ENCODE measurements at places on chromosomes 2 and 18.
A peak's percentile ranks its signal among the peaks of the same experiment; 100 is the strongest.

GRCh38 chr2:238134393-238134785 is 4.1 kb upstream of the KLHL30 start:
- DNase-seq, result no peak

DNA sequence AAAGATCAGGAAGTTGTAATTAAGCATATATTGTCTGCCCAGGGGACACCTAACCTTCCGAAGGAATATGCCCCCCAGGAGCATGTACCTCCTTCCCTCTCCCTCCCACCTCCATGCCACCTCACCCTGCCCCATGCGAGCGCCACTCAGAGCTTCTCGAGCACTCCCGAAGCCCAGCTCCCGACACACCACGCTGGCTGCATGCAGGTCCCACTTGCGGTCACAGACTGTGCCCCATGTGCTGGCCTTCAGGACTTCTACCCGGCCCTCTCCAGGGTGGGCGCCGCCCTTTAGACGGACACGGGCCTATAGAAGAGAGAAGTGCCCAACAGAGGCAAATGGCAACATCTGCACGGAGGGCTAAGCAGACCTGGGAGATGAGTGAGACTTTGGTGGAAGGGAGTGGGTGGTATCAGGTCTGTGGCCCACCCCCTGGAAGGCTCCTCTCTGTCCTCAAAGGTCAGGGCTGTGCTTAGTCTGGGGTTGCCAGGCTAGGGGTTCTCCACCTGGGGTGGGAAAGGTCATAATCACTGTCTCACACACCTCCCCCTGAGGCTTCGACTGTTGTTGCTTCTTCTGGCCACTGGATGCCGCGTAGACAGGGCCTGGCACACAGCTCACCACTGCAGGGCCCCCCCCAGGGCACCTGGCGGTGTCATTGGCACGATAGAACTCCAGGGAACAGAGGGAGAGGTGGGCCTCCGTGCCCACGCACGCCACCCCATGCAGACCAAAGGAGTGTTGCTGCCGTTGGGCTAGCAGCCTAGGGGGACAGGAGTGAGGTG is 6.6 kb downstream of the HTRA2 start:
- DNase-seq, result no peak

DNA sequence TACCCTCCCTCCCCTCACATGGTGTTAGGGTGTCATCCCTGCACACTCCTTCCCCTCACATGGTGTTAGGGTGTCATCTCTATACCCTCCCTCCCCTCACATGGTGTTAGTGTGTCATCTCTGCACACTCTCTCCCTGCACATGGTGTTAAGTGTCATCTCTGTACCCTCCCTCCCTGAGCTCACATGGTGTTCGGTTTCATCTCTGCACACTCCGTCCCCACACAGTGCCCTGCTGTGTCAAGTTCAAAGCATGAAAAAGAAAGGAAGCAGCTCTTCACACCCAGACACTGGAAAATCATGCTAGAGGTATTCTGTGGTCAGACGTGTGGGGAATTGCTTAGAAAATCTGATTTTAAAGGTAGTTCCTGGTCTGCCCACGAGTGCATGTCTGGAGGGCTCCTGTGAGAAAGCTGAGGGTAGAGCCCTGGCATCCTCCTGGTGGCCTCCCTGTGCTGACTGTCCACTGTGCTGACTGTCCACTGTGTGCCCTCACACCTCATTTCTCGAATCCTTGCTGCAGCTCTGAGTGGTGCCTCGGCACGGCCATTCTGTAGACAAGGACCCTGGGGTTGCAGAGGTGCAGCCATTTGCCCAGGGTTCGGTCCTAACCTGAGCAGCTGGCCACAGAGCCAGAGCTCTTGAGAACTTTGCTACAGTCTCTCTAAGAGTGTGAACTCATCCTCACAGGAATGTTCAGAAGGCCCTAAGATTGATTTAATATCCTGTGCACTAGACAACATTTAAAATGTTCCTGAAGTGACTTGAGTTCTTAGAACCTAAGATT is 69.1 kb upstream of the NFATC1 start:
- DNase-seq, result peak; percentile 9

GRCh38 chr18:52567360-52567759 is 227.4 kb downstream of the DCC start:
- DNase-seq, result peak; percentile 19

DNA sequence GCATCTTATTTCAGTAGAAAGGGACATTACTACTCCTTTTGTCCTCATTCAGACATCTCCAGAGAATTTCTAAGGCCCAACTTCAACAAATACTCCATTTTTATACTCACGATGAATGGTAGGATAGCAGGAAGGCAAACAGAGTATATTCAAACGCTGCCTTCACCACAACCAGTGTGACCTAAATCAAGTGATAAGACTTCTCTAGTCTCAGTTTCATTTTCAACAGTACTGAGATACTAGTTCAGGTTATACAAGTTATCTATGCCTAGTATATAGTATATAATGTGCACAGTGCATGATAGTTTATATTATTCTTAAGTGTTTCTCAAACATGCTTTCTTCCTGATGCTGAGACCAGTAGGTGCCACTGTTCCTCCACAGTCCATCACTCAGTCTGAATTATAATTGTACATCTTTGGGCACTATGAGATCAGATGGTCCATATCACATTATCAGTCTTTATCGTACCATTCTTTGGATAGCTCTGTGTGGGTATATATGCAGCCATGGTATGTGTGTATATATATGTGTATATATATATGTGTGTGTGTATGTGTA is 66.3 kb upstream of the RPE start:
- DNase-seq, result no peak

DNA sequence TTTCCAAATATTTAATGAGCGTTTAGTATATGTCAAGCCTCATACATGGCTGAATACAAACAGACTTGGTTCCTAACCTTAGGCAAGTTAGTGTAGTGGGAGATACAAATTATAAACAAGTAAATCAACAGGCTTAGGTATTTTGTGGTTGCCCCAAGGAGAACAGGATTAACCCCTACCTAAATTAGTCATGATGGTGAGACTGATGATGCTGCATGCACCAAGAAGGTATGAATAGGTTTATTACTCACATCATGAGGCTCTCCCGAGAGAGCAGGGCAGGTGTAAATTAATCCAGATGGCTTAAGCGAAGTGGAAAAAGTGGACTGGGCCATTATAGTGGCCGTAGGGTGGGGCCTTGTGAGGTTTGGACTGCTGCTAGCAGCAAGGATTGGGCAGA is 118.1 kb upstream of the GCFC2 start:
- no peak for DNase-seq

DNA sequence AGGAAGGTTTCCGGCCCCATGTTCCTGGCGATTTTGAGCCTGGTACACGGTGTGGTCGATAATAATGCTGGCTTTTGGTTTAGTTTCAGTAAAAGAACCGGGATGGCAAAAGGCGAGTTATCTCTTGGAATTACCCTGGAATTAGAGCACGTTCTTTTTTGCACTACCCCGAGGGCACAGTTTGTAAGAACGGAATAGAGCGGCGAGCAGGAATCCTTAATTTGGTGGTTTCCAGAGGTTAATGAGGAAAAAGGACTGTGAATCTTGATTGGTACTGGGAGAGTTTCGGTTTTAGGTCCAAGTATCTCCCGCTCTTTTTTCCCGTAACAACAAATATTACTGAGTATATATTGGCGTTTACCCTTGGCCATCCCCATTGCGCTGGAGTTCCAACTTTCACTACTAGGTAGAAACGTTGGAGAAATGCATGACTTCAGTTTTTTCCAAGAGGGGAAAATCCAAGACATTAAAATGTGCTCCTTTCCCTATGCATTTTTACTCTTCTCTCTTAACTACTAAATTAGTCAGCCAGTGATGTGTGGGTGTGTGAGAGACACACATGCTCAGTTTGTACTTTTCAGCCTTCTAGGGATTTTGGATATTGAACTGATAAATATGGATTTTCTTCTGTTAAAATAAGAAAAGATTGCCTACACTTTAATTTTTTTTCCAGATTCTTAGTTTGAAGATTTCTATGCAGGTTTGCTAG is 160.8 kb downstream of the AGPS start:
- no peak for DNase-seq

DNA sequence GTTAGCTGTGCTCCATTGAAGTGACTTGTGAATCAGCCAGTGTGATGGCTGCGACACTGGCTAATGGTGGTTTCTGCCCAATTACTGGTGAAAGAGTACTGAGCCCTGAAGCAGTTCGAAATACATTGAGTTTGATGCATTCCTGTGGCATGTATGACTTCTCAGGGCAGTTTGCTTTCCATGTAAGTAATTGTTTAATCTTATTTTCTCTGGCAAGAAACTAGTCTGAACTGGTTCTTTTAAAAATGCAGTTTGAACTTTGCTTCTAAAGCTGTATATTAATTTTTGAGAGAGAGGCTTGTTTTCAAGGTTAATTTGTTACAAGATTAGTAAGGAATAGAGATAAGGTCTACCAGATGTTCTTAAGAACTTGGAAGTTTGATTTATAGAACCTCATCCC is 46.7 kb downstream of the GLS start:
- no peak for DNase-seq

GRCh38 chr2:46068636-46069035 is 228.6 kb upstream of the EPAS1 start:
- DNase-seq, result no peak

GRCh38 chr2:11974573-11974972 is 228.1 kb downstream of the LPIN1 start:
- DNase-seq, result no peak

DNA sequence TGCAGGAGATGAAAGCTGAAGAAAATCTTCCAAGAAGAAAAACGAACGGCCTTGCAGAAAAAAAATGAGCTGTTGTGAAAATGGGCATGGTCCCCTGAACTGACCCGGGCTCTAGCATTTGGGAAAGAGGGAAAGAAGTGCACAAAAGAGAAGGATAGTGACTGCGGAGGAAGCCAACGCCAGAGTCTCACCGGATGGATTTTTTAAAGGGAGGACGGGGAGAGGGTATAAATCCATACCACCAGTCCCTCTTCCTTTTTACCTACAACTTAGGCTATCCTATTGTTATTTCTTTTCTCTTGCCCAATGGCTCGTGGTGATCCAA is 601 bp downstream of the WDR35 start:
- DNase-seq, result no peak

DNA sequence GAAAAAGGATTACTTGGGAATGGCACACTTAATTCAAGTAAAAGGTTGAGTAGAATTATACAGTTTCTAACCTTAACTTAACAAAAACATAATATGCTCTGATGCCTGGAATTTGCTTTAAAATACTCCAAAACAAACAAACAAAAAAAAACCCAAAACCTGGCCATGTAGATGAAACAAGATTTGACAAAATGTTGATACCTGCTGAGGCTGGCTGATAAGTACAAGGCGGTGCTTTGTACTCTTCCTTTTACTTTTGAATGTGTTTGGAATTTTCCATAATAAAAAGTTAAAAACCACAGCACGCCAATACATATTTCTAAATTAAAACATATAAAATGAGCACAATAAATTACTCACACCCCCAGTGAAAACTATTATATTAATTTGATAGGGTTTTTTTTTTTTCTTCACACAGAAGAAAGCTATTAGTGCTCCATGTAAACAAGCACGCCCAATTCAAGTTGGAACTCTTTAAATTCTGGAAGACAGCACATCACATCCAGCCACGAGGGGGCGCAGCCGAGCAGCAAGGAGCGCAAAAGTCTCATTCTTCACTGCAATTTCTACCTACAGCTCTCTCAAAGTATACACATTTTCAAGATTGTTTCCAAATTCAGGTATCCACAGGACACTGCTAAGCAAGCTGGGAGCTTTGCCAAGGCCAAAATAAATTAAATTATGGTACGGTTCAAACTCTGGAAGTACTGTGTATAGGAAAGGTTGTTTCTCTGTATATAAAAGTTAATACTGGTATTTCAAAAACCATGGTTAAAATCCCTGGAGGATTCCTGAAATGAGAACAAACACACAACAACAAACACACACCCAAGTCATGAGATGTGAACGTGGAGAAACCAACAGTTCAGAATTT is 7.5 kb downstream of the SERTAD2 start:
- peak; percentile 55 for DNase-seq

DNA sequence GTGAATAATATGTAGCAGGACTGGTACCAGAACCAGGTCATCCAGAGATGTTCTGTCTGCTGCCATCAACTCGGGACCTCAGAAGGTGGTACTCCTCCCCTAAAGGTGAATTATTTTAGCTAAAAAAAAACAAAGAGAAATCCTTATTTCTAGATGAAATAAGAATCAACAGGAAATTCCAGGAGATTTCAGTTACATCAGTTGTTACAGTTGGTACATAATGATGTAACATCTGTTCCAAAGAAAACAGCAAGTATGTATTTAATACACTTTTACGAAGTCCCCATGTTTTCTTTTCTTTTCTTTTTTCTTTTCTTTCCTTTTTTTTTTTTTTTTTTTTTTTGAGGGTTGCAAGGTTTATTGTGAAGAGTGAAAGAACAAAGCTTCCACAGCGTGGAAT is 33.6 kb upstream of the CD28 start:
- DNase-seq, result no peak

- no peak for DNase-seq
Observed at GRCh38 chr2:144374163-144374661, 145.7 kb downstream of the ZEB2 start.

DNA sequence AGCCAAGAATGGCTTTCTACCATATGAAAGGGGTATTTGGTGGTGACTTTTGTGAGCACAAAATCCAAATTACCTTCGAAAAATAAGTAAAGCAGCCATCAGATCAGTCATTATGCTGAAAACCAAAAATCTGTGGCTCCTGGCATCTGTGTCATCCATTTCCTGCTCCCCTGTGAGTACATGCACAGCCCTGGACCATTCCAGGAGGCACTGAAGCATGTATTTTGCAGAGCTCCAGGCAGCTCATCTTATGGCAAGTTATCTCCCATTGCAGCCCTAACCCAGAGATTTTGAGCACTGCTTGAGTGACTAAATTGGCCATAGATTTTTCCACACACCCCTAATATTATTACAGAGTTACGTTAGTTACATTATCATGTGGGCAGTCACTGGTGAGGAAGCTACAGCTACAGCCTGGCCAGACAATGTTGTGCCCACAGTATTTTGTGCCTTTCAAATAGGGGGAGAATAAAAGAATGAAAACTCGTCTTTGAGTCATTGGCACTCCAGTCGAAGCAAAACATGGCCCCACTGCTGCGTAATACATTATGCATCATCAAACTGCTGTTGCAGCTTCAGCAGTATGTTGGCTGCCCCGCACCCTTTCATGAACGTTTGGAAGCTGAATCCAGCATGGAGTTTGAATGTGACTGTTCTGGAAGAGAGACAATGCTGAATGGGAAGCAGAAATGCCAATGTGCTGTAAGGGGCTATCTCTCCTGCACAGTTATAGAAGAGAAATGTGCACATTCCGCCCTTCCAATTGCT is 702.2 kb downstream of the RNF144A start:
- no peak for DNase-seq

DNA sequence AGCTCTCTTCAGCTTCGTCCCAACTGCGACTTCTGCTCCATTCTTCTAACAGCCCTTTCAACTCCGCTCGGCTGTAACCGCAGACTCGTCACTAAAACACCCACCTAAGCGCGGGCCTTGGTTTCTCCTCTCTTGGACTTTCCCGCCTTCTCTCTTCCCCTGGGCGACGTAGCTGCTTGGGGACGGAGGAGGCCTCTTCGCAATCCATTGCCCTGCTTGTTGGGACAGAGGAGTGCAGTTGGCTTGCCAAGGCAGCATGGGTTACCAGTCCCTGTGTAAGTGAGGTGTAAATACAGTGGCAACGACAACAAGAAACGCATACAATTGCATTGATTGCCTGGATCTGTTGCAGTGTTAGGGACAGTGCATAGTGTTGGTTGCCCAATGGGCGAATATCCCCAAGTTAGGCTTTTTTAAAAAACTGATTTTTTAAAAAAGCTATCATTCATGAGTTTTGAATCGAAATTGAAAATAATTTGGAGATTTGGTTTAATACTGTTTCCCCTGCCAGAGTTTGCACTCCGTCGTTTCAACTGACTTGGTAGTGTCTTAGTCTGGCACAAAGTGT is 484 bp upstream of the DARS1 start:
- DNase-seq, result no peak

GRCh38 chr2:44010266-44010665 is 14.5 kb upstream of the LRPPRC start:
- DNase-seq, result no peak
